ENCODE measurements at places on chromosomes 16 and 17.

GRCh38 chr16:67364600-67365235 is 28.6 kb downstream of the TPPP3 start:
- DNase-seq = no peak

- peak; percentile 3 for DNase-seq
Observed at GRCh38 chr16:86517652-86518258, 7.4 kb downstream of the FOXF1 start.

- no peak for DNase-seq
Observed at GRCh38 chr17:81125573-81126081, 39.7 kb upstream of the PVALEF start.

DNA sequence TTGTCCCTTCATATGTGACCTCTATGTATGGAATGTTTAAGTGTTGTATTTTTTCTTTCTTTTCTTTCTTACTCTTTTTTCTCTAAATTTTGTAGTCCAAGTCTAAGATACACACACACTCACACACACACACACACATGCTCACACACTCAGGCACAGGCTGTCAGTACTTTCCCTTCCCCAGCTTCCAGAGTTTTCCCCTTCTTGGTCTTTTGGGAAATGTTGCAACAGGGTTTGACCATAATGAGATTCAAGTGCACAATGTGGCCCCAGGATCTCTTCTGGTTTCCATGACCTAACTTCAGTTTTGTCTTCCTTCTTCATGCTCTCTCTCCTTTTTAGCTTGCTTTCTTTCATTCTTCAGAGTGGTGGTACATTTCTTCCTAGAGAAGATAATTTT is 289.8 kb upstream of the FOXF1 start:
- no peak for DNase-seq

- DNase-seq = no peak
Observed at GRCh38 chr17:57445772-57446472, 189.6 kb downstream of the MSI2 start.

DNA sequence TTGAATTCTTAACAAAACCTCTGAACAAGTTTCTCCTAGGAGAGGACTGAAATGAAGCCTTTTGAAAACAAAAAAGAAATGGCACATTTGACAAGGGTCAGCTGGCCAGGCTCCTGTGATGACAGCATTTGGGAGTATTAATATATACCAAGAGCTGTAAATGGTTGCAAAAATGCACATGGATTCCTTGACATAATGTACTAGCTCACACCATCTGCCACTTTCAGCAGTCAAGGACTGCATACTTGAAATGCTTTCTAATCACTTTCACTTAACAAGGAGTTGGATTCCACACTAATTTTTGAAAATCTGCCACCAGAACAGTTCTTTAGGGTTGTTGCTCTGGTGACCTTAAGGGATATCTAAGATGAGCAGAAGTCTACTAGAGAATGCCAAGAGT is 236.7 kb upstream of the TOX3 start:
- DNase-seq = no peak

- no peak for DNase-seq
Observed at GRCh38 chr16:19003935-19004334, 20.2 kb downstream of the TMC7 start.

DNA sequence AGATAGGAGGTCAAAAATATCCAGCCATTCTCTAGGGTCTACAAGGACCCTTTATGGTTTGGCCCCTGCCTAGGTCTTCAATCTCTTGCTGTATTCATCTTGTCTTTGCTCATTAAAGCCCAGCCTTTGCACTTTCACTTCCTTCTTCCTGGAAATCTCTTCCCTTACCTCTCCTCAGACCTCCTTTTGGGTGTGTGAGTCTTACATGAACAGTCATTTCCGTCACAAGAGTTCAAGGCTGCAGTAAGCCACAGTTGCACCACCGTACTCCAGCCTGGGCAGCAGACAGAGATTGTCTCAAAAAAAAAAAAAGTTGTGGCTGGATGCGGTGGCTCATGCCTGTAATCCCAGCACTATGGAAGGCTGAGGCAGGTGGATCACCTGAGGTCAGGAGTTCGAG is 6.0 kb upstream of the ATP1B2 start:
- DNase-seq = no peak

- DNase-seq = no peak
Observed at GRCh38 chr17:42651392-42651791, 7.7 kb upstream of the TUBG2 start.

DNA sequence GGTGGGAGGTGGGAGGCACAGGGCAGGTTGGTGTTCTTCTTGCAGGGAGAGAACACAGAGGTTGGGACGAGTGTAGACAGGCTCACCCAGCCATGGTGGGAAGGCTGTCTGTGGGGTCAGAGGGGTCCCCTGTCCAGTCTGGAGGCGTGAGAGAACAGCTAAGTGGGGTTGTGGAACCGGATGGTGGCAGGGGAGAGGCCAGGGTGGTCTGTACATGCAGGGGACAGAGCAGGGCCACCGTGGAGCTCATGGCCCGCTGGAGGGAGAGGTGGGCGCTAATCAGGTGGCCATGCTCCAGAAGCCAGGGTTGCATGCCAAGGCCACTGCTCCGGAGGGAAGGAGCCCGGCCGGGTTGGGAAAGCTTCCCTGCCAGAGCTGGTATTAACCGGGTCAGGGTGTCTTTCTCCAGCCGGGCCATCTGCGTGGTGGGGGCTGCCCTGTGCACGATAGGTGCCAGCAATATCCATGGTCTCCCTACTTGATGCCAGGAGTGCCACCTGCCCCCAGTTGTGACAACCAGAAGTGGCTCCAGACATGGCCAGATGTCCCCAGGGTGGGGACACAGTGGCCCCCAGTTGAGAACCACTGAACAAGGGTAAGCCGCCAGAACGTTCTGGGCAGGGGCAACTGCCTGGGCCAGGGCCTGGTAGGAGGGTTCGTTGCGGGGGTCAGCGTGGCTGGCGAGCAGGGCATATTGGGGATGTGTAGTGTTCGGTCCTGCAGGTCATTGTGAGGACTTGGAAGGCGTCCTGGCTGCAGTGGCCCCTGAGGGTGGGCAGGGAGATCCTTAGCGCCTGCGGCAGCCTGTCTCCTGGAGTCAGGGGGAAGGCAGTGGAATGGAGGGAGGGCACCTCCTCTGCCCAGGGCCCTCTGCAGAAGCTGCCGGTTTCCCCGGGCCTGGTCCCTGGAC is 5.1 kb downstream of the SNN start:
- no peak for DNase-seq

DNA sequence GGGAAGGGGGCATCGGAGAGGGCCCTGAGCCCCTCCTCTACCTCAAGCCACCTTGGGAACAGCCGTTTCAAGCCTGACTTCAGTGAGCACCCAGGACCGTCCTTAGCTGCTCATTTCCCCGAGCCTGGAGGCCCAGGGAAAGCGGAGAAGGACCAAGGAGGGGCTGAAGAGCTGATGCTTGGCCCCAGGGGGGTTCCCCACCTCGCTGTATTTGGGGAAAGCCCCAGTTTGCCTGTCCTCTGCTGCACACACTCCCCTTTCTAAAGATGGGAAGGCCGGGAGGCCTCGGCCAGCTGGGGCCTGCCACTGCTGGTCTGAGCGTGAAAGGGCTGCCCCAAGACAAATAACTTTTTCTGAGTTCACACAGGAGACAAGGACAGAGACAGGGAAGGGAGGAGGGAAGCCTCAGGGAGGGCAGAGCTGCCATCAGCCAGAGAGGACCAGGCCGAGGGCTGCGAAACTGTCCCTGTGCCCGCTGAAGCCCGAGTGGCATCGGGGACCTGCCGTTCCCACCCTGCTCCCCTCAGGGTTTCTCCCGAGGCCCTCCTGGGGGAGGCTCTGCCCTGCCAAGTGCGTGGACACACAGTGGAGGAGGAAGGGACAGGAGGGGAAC is 11.6 kb downstream of the ZACN start:
- DNase-seq = no peak

DNA sequence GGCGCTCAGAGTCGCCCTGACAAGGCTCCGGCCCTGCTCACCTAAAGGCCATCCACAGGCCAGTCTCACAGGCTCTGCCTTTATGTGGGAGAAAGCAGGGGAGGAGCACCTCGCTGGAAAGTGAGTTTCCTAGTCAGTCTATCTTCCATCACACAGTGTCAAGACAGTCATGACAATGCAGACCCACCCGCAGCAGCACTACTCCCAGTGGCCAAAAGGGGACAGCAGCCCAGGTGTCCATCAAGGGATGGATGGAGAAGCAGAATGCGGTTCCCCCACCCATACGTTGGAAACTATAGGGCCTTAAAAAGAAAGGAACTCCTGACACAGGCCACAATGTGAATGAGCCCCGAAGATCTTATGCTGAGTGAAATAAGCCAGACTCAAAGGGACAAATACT is 226.8 kb downstream of the ENGASE start:
- no peak for DNase-seq

GRCh38 chr16:68737046-68737729 is at the start of gene CDH1:
Gene CDH1, plus strand, starts transcription at chr16:68737292. Its CDS starts 124 bp downstream, at chr16:68737416.
- DNase-seq = peak; percentile 93

DNA sequence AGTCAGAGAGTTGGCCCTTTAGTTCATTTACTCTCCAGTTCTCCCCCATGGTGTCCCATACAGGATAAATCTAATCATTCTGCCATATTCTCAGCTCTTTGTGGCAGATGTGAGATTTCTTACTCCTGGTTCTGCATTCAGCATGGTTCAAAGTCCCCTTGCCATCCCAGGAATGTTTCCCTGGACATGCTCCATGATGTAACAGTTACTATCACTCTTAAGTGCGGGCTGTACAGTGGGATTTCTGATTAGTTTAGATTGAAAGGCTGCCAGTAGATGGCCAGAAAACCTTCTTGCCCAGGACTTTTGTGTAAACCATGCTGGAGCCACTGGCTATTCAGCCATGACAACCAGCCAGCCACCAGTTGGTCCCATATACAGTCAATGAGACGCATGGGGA is 10.4 kb downstream of the KRT37 start:
- no peak for DNase-seq

DNA sequence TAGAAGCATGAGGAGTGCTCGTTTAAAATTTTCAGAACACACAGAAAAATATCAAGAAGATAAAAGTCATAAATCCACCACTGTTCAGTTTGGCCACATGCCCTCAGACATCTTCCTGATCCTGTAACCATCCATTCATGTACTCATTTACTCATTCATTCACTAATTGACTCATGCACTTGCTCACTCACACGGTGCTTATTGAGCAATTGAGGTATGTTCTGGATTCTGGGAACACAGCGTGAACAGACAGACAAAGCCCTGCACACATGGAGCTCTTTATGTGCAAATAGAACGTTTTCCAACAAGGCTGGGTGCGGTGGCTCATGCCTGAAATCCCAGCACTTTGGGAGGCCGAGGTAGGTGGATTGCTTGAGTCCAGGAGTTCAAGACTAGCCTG is 10.2 kb upstream of the NATD1 start:
- no peak for DNase-seq

GRCh38 chr17:21033350-21033749 is 9.5 kb downstream of the USP22 start:
- no peak for DNase-seq

DNA sequence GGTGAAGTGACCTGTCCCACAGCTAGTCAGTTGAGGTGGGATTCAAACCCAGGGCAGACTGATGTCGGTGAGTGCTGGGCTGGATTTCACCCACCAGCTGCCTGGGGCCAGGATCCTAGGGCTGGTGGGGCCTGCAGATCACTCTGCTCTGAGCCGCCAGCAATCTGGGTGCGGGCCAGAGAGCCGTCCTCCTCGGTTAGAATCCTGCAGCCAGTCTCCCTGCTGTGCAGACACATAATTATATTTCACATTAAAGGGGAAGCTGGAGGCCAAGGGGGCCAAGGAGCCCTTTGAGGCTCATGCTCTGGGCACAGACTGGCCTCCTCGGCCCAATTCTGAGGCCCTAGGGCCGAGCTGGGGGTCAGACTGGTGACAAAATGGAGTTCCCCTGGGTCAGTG is 996 bp upstream of the KCNJ12 start:
- DNase-seq = no peak

DNA sequence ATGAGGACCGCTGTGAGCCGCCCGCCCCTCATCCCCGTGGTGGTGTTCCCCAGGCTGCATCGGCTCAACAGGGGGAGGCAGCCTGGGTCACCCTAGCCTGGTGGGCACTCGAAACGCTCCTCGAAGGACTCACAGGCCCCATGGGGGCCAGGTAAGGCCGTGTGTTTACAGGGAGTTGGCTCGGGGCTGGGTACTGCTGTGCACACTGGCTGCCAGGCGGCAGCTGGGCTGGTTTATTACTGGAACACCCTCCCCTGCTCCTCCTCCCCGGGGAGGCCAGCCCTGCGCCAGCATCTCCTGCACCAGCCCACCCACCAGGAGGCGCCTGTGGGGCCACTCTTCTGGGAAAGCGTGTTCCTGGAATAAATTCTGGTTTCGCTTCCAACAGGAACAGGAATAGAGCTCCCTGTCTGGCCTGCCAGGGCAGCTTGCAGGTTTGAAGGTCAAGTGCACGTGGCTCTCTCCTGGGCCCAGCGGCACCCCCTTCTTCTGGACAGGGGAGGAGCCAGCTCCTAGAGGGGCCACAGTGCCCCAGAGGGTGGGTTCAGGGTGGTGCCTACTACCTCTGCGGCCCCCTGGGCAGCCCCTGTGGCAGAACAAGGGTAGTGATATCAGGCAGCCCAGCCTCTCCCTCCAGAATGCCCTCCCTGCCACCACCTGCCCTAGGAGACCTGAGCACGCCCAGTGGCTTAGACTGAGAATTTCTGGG is 11.3 kb downstream of the MCRIP1 start:
- DNase-seq = peak; percentile 47

DNA sequence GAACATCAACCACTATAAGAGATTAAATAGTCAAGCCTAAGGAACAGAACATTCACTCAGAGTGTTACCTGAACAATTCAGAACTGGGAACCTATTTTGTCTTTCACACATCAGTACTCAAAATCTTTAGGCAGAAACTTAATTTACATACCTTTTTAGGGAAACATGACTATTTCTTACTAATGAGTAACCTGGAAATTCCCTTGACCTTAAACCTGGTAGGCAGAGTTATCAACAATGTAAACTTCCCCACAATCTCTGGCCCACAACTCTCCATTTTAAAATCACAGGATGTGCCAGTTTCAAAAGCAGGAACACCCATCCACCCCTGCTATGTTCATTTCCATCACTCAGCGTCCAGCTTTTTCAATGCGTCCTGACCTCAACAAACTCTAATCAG is 132.9 kb upstream of the ANKFN1 start:
- DNase-seq = no peak

DNA sequence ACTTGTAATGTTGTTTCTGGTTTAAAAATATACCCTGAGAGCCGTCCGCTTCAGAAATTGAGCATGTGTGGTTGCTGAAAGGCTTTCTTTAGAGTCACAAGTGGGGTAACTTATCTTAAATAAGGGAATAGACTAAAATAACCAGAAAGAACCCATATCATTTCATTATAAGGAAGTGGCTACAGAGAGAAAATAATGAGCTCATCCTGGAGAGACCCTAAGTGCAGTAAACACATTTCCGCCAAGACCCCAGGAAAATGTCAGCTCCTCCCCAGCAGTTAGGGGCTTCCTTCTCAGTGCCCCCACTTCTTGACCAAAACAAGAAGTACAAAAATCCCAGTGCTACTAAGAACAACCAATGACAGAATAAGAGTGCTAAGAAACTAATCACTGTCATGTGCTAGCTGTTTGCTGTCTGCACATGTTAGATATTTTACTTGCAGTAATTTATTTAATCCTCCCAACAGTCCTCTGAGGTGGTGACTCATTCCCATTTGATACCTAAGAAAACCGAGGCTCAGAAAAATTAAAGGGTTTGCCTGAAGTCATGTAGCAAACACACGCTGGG is 83.5 kb downstream of the CDYL2 start:
- DNase-seq = no peak

GRCh38 chr16:80875616-80876015 is 71.2 kb upstream of the CDYL2 start:
- no peak for DNase-seq

- peak; percentile 69 for DNase-seq
Observed at GRCh38 chr17:75587675-75588595, at the start of gene MYO15B. Gene MYO15B, plus strand, starts transcription at chr17:75587800. Its CDS starts 258 bp downstream, at chr17:75588058.

Data from NCI-H146 (cell line).